AG04450 (cell line): ENCODE measurements at places on chromosomes 2 and 18.

DNA sequence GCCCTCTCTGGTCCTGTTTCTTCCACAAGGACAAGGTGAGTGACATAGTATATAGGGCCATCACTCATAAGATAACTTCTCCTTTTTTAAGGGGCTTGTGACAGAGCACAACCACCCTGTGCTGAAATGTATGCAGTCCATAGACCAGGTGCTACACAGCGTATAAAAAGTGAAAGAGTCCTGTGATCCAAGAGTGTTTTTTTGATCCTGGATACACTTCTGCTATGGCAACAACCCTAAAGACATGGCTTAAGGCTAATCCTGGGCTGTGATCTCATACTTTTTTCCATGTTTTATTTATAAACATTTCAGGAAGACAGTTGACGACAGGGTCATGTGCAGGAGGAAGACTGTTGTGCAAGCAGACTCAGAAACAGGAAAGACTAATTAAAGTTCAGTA lies 400.5 kb upstream of the TCF4 start:
- DNase-seq: peak; percentile 39

- no peak for DNase-seq
Measured at GRCh38 chr2:61720911-61721310, 132.9 kb downstream of the FAM161A start.

DNA sequence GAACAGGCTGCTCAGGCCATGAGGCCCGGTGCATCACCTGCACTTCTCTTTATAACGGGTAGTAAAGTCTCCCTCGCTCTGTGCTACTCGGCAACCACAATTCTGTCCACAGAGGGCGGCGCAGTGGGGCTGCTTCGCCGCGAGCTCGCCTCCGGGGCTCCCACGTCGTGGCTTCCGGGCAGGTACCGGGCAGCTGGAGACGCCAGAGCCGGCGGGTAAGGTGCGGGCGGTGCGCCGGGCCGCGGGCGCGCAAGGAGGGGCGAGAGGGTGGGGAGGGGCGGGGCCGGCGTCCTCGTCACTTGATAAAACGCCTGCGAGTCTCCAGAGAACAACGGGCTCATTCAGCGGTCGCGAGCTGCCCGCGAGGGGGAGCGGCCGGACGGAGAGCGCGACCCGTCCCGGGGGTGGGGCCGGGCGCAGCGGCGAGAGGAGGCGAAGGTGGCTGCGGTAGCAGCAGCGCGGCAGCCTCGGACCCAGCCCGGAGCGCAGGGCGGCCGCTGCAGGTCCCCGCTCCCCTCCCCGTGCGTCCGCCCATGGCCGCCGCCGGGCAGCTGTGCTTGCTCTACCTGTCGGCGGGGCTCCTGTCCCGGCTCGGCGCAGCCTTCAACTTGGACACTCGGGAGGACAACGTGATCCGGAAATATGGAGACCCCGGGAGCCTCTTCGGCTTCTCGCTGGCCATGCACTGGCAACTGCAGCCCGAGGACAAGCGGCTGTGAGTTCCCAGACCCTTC lies at the start of gene ITGA6:
ITGA6 (plus strand) TSS at position 331 of the 734 bp plus-strand sequence.
- no peak for DNase-seq

DNA sequence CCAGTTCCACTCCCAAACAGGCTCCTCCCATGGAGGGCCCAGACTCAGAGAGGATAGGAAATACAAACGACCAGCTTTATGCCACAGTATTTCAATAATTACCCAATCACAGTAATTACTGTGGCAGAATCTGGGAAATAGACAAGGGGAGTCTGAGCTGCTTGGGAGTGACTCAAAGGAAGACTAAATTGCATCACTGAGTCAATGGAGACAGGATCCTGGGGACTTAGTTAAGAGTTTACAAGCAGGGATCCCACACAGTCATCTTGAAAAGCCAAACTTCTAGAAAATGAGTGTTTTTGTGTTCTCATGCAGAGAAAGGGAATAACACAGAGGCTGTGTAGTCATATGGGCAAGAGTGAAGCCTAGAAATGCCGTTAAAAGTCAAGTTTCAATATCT lies 1142.1 kb downstream of the CNTNAP5 start:
- no peak for DNase-seq

DNA sequence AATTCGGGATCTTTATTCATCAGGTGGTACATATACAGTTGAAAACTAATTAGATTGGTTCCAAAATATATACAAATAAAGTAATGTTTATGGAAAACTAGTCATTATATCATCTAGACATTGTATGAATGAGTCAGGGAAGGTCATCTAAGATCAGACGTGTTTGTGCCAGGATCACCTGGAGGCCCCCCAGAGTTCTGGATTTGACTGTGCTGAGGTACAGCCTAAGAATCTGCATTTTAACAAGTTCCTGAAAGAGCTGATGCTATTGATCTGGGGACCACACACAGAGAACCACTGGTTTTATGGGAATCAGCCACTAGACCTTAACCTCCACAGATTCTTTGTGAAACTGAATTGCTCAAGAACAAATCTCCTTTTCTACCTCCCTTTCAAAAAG lies 43.2 kb downstream of the PARD6G start:
- DNase-seq: no peak

GRCh38 chr2:183059561-183059960 lies 19.0 kb upstream of the DUSP19 start:
- DNase-seq: no peak

GRCh38 chr18:13137670-13138419 lies 80.7 kb upstream of the LDLRAD4 start:
- no peak for DNase-seq

DNA sequence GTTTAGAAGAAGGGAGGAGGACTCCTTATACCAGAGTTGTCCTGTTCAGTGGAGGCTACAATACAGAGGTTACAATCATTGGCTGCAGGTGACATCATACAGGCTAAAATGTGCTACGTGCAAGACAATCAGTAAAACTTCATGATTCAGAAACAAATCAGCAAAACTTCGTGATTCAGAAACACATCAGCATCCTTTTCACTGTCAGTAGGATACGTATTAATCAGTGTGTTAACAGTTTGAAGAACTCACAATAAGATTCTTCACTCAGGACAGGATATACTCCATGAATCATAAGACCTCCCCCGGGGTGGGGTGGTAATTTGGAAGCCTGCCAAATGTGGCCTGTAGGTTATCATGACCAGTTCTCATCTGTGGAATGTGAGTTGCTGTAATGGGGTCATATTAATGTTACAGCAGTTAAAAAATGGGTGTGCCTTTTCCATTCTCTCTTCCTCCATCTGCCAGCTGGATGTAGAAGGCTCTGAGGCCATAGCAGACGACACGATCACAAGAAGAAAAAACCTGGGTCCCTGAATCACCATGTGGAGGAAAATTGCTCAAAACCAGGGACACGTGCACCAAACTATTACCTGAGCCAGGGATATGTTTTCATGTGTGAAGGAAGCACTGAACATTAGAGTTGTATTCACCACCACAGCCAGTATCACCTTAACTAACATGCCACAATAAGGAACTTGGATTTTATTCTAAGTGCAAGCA lies 134.8 kb upstream of the CREB1 start:
- peak; percentile 81 for DNase-seq
